ENCODE measurements at places on chromosomes 2 and 18.
A peak's percentile ranks its signal among the peaks of the same experiment; 100 is the strongest.

DNA sequence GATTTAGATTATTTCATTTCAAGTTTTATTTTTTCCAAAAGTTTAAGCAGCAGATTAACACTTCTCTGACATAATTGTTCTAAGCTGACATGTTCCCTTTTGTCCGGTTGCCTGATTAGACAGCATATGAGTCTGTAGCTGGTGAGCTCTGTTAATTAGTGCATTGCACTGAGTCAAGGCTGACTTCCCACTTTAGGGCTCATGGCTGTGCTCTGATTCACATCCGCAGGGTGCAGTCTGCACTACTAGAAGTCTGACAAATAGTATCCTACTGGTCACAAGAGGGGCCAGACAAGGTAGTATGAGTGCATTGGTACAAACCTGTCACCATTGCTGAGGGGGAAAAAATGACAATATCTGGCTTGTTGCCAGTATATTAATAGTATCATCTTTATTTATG, 443.9 kb upstream of the ZNF804A start:
- no peak for DNase-seq

- no peak for DNase-seq
These were observed 923.5 kb downstream of the EPHA4 start for GRCh38 chr2:220648628-220649027.

- DNase-seq, result peak; percentile 61
These were observed 111.4 kb downstream of the THADA start for GRCh38 chr2:43484323-43484930.

DNA sequence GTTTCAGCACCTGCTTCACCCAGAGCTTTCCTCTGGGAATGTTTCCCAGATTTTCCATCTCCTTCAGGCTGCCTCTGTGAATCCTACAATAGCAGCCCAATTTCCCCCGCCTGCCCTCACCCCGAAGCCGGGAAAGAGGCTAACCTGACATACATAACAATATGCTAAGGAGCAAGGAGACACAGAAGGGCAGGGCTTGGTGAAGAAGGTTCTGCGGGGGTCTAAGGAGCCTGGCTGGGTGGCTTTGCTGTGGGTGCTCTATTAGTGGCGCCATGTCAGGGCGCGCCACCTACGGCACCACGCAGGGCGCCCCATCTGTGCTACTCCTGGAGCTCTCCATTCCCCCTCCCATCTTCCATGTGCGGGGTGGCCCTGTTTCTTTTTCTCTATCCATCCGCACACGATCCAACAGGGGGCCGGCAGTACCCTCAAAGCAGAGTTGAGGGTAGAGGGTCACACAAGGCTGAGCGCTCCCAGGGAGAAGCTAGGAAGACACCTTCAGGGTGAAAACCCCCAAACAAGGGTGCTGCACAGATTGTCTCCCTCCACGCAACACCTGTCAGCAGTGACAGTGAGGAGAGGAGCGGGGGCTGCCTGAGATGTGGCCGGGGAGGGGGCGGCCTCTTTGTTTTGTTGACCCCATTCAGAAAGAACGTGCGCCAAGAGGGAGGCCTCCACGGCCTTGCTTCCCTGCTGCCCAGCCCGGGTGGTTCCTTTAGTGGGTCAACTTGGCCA, 101.4 kb downstream of the PDCL3 start:
- no peak for DNase-seq

- no peak for DNase-seq
These were observed 100.2 kb downstream of the ARHGAP15 start for GRCh38 chr2:143229411-143229810.

GRCh38 chr2:143877876-143878530, 641.9 kb downstream of the ZEB2 start:
- no peak for DNase-seq
